ENCODE measurements at places on chromosomes 16 and 17.

DNA sequence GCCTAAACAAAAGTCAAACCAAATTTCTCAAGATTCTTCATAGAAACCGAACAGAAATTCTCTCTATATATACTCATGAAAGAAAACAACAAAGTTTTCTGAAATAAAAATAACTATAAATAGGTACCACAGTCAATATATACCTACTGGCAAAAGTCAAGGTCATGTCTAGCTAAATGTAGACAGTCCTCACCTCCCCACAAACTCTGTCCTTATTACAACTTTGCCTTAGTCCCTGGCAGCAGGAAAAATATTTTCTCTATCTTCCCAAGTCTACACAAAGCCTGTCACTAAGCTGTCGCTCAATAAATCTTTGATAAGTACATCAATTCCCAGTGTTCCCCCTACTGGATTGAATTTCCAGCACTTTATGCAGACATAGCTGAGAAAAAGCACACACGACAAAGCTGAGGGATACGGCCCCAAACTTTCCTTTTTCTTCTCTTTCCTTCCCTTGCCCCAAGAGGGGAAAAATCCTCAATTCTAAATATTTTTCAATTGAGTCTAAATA lies 2.7 kb downstream of the CFAP20 start:
- DNase-seq = no peak

DNA sequence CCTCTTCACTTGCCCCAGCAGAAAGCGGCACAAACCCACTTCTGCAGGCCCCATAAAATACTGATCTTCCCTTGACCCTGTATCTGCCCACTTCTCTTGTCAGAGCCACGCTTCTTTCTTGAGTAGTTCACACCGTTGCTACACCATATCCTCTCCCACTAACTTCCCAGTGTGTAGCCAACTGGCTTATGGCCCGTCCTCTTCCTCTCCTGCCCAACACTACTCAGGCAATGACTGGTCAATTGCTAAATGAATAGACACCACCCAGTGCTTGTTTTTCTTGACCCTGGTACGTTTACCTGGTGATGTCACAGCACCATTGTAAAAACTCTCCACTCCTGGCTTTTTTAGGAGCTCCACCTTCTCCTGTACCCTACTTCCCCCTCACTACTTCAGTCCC lies 86.9 kb downstream of the NDEL1 start:
- DNase-seq = no peak

DNA sequence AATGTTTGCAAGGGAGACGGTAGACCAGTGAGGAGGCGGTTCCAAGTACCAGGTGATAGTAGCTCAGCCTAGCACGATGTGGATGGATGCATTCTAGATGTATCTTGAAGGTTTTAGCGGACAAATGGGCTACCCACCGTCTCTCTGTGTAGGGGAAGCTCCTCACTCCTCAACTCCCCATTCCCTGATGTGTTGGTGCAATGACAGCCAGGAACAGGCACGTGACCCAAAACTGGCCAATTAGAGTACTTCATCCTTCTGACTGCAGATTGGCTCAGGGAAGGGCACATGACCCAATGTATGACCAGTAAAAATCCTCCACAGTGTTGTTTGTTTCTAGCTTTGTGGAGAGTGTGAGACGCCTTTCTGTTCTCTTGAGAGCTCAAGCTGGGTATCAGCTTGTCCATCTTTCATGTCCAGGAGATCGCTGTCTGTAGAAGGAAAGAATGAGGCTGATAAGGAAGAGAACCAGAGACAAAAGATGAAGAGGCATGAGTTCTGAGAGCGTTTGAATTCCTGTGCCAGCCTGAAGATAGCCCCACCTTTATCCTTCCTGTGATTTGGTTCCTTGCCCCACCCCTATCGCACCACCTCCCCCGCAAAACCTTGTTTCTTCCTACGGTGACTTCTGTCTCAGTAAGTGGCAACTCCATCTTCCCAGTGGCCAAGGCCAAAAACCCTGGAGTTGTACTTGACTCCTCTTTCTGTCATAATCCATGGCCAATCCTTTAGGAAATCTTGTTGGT lies 2.3 kb upstream of the BORCS6 start:
- peak; percentile 96 for DNase-seq

DNA sequence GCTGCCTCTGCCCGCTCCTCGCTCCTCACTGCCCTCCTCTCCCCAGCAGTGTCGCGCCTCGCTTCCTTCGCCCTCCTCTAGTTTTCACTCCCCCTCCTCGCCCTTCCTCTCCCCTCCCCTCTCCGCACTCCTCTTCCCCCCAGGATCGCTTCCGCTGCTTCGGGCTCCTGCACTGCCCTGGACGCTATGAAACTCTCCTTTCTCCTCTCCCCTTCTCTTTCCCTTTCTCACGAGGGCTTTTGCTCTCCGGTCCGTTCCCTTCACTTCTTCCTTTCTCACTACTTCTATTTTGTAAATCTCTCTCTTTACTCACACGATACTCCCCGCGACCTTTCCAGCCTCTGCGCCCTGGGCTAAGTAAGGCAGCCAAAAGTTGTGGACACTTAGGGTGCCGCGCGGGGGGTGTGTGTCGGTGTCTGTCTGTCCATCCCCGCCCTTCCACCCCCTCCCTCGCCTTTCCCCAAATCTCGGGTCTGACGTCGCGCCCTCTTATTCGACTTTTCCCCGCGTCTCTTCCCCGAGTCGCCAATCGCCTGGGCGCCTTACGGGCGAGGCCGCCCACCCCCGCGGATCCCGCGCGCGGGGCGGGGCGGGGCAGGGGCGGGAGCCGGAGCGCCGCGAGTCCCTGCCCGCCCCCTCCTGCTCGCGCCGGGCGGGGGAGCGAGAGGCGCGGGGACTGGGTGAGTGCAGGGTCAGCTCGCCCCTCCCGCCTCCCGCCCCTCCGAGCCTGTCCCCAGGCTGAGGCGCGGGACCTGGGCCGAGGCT lies at the start of gene IRX3:
Gene IRX3, minus strand, starts transcription at position 422 of the 765 bp plus-strand sequence. CDS start 737 bp downstream, outside the sequence.
- peak; percentile 24 for DNase-seq
